GM12891 (cell line): ENCODE measurements at places on chromosomes 12 and 14.

- DNase-seq = no peak
These were observed 341.2 kb upstream of the DCN start for GRCh38 chr12:91523831-91524230.

DNA sequence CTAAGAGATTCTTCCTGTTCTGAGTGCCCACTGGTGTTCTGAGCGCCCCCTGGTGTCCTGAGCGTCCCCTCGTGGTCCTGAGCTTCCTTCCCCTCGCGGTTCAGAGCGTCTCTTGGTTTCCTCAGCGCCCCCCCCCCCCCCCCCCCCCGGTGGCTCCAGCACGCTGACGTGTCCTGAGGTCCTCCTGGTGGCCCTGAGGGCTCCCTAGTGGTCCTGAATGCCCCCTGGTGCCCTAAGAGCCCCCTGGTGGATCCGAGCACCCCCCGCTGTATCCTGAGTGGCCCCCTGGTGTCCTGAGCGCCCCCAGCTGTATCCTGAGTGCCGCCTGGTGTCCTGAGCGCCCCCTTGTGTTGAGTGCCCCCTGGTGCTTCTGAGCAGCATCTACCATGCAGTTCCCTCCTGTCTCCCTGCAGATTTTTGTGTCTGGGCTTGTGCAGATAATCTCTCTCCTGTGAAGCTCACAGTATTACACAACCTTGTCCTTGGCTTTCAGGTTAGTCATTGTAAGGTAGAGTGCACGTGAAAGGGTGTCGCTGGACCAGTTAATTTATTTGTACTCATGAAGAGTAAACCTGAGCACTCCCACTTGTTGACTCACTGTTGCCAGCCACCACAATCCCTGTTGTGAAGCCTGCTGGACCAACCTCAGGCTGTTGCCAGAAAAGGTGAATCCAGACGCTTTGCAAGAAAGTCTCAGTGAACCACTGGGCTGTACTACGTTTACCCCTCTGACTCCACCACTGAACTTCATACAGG, 1168.4 kb downstream of the TMEM121 start:
- DNase-seq = peak; percentile 22

DNA sequence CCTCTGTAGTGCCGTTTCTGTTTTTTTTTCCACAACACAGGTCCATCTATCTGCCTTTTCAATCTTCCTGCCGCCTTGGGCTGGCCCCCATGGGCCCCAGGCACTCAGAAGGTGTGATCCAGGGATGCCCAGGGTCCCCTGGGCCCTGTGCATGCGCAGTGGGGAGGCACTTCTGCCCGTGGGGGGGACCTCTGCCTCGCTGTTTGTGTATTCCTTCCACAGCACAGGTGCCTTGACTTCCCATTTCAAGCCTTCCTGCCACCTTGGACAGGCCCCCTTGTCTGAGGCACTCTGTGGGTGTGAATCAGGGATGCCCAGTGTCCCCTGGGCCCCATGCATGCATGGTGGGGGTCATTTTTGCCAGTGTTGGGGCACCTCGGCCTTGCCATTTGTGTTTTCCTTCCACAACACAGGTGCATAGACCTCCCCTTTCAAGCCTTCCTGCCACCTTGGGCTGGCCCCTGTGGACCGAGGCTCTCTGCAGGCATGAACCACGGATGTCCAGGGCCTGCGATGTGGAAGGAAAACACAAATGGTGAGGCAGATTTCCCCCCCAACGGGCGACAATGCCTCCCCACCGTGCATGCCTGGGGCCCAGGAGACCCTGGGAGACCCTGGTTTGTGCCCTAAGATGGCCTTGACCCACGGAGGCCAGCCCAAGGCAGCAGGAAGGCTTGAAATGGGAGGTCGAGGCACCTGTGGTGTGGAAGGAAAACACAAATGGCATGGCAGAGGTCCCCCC, 366.5 kb downstream of the ALG10 start:
- DNase-seq = no peak

- DNase-seq = no peak
These were observed 1.0 kb downstream of the ORMDL2 start for GRCh38 chr12:55818886-55819285.

DNA sequence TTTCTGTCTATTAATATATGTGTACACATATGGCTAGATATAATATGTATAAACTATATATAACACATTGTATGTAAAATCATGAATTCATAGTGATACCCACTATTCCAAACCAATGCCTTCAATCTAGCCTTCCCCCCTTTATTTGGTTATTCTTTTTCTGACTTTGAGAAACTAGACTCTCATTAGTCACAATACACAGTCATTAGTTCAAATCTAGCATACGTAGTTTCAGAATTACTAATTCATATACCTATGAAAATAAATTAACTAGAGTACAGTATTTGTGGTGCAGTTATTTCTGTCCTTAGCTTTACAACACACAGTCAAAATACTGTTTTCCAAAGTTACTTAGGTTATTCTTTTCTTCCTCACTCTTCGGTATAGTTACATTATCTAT, 268.2 kb downstream of the DPF3 start:
- no peak for DNase-seq

DNA sequence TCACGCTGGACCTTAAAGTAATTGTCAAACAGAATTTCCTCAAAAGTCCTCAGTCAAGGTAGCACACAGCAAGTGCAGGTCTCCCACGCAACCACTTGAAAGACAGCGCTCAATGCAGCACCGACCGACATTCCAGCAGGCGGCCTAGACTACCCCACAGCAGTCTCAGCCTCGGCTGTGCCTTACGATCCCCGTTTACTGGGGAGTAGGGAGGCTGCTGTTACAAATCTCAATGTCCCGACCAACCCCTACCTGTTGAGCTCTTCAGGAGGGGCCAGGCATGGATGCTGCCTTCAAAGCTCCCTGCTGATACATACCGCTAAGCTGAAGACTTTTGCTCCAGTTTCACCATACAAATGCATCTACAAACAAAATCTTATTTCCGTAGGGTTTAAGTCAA, 21.8 kb downstream of the VPS37B start:
- no peak for DNase-seq
